Sciatic nerve (tissue), 2 donors: ENCODE measurements at places on chromosomes 5 and 9. TPM values are rescaled to one million over a fixed set of nuclear protein-coding genes. Genes with fewer than 3 reads are reported as not detected.

GRCh38 chr9:127293328-127293727, 28.8 kb downstream of the GARNL3 start:
- no peak for DNase-seq

The SPDL1 gene
- 9.3 TPM for total RNA-seq

GRCh38 chr9:123637945-123638634, 282.1 kb downstream of the CRB2 start:
- no peak for DNase-seq

- DNase-seq = no peak
These were observed 19.4 kb downstream of the CHD1 start for GRCh38 chr5:98909363-98909762.

DNA sequence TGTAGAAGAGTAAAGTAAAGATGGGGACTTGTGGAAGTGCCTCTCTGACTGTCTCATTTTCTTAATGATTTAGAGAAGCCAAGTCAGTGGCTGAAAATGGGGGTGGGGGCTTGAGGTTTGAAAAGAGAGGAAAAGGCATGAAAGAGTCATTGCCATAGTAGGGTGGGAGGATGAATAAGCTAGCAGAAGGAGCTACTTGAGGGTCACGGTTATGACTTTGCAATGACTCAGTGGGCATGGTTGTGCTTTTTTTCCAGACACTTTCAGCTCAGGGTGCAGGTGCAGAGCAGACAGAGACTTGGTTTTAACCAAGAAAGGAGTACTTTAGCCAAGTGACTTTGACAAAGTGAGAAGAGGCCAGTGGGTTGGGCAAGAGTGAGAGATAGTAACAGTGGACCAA, 117.8 kb downstream of the PTTG1 start:
- DNase-seq = no peak
